ENCODE measurements at places on chromosomes 7 and 10.

DNA sequence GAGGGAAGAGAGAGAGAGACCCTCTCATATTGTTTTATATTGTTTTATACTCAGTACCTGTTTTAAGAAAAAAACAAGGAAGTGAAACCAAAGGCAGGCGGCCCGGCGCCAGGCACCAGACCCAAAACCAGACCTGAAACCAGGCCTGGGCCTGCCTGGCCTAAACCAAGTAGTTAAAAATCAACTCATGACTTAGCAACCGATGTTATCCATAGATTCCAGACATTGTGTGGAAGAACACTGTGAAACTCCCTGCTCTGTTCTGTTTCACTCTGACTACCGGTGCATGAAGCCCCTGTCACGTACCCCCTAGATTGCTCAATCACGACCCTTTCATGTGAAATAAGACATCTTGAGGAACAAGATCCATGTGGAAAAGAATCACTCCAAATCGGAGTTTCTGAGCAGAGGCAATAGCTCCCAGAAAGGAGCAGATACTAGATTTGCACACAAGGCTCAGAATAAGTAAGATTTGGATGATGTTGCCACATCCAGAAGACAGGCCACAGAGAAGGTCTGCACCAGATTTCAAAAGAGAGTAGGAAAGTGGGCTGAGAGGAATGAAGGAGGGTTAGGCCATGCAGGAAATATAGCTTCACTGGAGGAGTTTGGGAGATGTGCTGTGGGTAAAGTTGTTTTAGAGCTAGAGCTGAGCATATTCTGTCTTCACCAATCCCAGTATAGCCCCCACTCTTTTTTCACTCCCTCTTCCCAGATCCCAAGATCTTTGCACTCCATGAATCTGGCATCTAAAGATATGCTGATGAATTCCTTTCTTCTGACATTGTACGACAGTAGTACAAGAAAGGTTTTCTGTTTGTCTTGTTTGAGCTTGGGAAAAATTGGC is 8.8 kb upstream of the ZNF248 start:
- no peak for DNase-seq

- DNase-seq, result no peak
Observed at GRCh38 chr7:108629651-108630400, 60.2 kb downstream of the DNAJB9 start.

DNA sequence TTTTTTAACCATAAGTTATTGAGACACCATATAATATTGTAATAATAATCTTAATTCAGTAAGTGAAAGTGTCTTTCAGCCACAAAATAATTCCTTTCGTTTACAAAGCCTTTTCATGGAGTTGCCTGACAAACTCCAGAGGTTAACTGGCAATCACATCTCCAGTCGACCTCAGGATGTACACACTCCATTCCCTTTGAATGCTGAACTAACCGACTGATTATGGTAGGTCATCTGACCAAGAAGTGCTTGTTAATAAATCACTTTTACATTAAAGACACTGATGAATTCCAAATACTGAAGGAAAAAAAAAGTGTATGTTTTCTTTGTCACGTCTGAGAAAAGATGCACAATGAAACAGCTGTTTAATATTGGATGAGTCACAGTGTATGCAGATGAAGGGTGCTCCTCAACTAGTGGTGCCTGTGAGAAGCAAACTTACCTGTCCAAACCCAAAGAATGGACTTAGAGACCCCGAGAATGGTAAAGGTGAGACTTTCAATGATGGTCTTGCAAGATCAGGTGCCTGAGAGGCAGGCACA is 348.1 kb upstream of the VWC2 start:
- no peak for DNase-seq

DNA sequence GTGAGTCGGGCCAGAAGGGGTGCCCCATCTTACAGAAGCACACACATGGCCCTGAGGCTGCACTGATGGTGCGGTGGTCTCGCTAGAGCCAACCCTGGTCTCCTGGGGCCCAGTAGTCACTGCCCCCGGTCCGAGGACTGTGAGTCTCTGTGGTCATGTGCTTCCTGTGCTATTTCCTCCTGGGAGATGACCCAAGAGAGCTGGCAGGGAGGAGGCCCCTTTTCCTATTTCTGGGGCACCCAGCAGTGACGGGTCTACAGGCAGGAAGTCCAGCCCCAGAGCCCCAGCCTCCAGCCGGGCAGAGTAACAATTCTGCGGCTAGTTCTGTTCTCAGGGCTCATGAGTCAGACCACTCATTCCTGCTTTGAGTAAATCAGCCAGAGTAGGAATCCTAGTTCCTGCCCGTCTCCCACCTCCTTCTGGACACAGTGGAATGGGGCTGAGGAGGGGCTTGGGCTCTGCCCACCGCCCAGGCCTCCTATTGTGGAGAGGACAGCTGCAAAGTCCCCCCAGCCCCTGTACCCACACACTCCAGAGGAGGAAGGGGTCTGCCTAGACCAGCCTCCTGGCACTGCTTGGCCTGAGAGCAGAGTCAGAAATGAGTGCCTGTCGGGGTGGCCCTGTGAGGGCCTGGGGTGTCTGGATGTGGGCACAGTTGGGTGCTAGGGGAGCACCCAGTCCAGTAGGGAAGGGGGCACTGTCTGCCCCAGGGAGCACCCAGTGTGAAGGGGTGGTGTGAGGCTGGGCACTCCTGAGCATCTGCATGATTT is 80.5 kb upstream of the PPIF start:
- peak; percentile 50 for DNase-seq

DNA sequence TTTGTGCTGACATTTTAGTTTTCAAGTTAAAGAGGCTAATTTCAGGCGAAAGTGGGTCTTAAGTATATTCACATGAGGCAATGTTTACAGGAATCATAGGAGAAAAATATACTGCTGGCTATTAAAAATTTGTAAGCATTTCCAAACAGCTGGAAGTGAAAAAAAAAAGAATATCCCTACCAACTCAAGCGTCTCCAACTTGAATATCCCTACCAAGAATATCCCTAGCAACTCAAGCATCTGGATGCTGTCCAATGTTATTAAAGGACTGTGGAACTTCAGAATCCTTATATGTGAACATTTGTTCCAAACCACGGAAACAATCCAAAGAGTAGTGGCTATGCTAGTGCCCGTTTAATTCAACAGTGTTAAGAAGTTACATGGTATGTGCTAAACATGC is 1303.0 kb downstream of the GATA3 start:
- no peak for DNase-seq

DNA sequence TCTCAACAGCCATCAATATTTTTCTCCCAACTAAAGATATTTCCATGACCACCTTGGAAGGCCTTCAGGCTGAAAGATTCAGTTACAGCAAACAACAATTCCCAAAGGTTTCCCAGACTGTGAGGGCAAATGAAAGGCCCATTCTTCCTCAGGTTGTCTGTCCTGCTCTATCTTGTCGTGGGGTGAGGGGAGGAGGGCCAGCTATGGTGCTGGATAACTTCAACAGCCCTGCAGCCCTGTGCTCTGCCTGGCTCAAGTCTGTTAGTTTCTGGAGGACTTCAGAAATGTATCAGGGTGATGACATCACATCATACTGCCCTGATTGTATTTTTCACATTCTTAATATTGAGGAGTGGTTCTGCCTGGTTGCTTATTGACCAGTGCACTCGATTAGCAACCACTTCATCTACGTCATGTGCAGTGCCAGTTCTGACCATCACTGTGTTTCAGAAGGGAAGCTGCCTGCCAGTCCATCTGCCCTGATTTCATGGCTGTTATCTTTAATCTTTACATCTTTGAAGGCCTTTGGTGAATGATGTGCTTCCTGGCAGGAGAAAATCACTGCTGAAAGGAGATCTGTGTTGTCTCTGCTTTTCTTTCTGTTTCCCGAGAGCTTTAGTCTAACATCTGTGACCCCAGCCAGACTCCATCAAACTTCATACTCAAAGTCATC is 135.5 kb downstream of the NRF1 start:
- no peak for DNase-seq

DNA sequence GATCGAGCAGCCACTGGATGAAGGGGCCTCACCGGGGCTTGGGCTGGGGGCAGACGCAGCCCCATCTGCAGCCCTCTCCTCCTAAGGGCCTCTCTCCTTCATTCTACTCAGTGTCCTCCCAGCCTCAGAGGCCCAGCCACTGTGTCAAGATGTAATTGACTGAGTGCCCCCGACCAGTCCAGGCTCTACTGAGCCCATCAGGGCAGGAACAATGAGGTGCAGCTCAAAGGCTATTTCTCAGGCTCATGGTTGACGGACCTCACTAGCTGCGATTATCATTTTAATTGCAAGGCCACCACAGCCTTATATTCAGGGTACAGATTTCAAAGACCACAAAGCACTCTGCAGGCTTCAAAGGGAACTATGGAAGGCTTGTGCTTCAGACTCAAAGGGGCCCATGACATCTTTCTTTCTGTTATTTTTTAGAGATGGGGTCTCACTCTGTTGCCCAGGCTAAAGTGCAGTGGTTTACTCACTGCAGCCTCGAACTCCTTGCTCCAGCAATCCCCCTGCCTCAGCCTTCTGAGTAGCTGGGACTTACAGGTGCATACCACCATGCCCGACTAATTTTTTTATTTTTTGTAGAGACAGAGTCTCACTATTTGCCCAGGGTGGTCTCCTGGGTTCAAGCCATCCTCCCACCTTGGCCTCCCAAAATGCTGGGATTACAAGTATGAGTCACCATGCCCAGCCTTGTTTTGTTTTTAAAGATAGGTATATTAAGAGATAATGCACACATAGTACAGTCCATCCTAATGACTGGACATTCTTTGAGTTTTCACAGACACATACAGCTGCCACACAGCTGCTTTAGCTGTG is 23.7 kb downstream of the SLC29A3 start:
- DNase-seq, result no peak

GRCh38 chr10:129958629-129959543 is 5.2 kb downstream of the EBF3 start:
- no peak for DNase-seq

- DNase-seq, result no peak
Observed at GRCh38 chr7:83055197-83055596, 107.5 kb downstream of the PCLO start.

- no peak for DNase-seq
Observed at GRCh38 chr7:35007768-35008167, 29.5 kb downstream of the DPY19L1 start.

GRCh38 chr7:146728141-146728540 is 611.5 kb downstream of the CNTNAP2 start:
- no peak for DNase-seq

DNA sequence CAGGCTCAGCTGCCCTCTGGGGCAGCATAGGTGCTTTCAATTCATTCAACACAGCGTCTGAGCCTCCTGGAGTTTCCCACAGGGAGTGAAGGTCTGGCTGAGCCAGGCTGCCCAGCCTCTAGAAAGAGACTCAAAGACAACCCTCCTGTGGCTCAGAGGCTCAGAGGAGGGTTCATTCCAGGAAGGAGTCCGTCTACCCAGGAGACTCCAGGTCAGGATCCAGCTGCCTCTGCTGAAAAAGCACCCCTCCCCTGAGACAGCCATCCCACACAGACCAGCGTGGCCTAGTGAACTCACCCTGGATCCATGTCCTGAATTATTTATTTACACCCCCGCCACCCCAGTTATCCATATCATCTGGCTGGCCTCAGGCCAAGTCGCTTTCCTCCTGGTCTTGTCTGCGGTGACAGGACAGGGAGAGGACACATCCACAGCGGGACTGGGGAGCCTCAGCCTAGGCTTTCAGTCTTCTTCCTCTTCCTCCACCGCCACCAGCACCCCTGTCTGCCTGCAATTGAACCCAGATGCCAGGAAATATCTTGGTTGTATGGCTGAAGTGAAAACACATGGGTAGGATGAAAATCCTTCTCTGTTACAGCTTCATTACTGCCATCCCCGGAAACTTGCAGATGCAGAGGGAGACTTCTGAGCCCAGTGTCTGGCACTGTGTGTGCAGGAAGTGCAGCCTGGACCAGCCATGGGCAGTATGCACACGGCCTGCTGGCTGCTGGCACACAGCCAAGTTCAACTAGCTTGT is 44.0 kb upstream of the COL13A1 start:
- no peak for DNase-seq

All from NK-92 treated with Interleukin-12 subunit alpha and Interleukin-12 subunit beta, amount 100 ng/mL, for 24 hours (cell line).